ENCODE measurements at places on chromosomes 1 and 21.
A peak's percentile ranks its signal among the peaks of the same experiment; 100 is the strongest.

DNA sequence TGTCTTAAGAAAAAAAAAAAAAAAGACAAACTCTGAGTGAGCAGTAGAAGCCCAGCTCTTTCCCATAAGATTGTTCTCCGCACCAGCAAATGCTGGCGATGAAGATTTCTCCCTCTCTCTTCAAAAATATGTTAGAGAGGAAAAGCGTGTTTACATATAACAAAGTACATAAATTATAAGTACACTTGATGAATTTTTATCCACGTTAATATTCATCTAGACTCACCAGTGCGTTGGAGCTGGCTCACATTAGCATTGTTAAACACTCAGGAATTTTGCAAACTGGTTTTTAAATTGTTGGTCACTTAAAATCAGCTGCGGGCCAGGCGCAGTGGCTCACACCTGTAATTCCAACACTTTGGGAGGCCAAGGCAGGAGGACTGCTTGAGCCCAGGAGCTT lies 56.0 kb downstream of the RUNX3 start:
- DNase-seq: no peak

DNA sequence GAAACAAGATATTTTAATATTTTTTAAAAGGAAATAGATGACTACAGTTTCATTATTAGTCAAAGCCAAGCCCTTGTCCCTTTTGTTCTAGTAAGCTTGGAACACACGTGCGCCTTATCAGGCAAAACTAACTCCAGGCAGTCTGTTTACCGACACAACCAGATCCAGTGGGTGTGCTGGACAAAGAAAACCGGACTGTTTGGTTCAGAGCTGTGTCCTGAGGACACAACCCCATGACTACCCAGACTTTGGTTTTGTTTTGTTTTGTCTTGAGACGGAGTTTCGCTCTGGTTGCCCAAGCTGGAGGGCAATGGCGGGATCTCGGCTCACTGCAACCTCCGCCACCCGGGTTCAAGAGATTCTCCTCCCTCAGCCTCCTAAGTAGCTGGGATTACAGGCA lies 13.9 kb upstream of the RHOU start:
- DNase-seq: no peak

DNA sequence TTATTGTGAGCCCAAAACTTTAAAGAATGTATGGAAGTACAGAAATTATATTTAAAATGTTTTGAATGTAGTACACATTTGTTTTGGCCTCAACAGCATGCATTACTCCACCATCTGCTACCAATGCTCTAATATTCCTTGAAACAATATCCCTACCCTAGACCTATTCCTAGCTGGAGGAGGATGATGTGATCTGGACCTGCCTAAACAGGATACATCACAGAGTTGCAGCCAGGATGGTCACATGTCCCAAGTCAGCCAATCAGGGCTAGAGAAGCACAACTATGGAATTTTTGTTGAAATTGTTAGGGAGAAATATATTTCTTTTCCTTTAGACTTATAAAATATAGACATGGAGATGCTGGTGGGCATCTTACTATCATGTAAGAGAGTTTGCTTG lies 623.3 kb upstream of the NR5A2 start:
- DNase-seq: no peak

- DNase-seq: peak; percentile 81
Observed at GRCh38 chr1:160795951-160796383, at the start of gene LY9. TSS of gene LY9 (plus strand) at chr1:160796174. CDS start at chr1:160796188, 14 bp downstream.

GRCh38 chr21:35135481-35135880 lies 86.4 kb upstream of the RUNX1 start:
- DNase-seq: no peak

DNA sequence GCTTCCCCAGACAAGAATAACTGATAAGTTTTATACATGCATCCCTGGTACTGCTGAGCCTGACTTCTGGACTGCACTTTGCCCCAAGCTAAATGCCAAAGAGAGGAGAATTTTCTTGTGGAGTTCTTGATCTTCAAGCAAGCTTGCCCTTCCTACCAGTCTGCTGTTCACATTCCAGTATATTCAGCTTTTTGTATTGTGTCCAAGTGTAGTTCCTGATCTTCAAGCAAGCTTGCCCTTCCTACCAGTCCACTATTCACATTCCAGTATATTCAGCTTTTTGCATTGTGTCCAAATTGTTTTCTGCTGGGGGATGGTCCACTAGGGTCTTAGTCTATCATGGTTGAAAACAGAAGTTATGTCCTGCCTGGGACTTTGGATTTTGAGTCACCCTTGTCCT lies 894 bp upstream of the TSEN15 start:
- DNase-seq: no peak

GRCh38 chr1:193408782-193409293 lies 222.4 kb upstream of the B3GALT2 start:
- DNase-seq: no peak

GRCh38 chr1:152347116-152347728 lies 12.6 kb downstream of the FLG2 start:
- DNase-seq: peak; percentile 5

GRCh38 chr1:225602590-225603206 lies 50.2 kb downstream of the ENAH start:
- DNase-seq: no peak

- DNase-seq: no peak
Observed at GRCh38 chr1:158675563-158676323, 10.8 kb downstream of the SPTA1 start.

DNA sequence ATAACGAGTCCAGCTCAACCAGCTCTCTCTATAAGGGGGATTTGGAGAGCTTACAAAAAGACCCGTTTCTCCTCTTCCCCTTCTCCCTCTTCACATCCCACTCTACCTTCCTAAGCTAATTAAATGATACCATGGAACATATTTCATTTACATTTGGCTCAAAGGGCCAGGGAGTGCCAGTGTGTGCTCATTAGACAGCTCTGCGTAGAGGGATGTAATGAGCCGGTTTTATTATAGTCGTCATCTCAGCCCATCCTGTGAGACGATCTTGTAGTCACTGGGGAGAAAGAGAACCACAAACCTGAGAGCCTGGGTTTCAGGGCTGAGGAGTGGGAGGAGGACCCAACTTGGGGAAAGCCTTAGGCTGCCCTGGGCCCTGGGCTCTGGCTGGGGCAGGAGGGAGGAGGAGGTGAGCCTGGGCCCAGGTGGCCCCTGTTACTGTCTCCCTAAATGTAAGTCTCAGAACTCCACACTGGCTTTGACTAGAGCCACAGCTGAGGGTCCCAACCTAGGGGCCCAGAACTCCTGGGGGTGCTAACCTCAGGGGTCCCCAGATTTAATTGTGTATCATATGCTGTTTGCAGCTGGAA lies 354.6 kb downstream of the MATN1 start:
- no peak for DNase-seq

GRCh38 chr1:219788091-219788490 lies 140.3 kb downstream of the SLC30A10 start:
- no peak for DNase-seq

- no peak for DNase-seq
Observed at GRCh38 chr1:83034851-83035250, 964.1 kb downstream of the TTLL7 start.

DNA sequence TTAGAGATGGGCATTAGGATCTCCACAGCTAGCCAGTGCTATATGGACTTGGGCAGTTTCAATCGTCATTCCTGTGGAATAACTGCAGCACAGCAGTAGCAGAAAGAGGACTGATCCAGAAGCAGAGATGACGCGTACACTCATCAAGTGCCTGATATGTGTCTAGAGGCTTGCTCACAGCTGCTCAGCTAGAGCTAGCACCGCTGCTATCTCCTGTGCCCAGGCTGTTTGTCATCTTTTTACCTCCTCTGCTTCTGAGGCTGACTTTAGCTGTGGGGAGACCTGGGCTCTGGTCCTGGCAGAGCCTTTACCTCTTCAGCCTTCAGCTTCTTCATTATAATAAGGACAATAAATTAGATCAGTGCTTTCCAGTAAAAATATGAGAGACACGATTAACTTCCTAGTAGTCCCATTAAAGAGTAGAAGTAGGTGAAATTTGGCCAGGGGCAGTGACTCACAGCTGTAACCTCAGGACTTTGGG lies 5.3 kb downstream of the TENT5C start:
- no peak for DNase-seq

- DNase-seq: no peak
Observed at GRCh38 chr1:219692981-219693380, 80.1 kb upstream of the ZC3H11B start.
